ENCODE measurements at places on chromosomes 5 and 9.

GRCh38 chr5:25009063-25009462, 364.3 kb upstream of the CDH10 start:
- DNase-seq: no peak

DNA sequence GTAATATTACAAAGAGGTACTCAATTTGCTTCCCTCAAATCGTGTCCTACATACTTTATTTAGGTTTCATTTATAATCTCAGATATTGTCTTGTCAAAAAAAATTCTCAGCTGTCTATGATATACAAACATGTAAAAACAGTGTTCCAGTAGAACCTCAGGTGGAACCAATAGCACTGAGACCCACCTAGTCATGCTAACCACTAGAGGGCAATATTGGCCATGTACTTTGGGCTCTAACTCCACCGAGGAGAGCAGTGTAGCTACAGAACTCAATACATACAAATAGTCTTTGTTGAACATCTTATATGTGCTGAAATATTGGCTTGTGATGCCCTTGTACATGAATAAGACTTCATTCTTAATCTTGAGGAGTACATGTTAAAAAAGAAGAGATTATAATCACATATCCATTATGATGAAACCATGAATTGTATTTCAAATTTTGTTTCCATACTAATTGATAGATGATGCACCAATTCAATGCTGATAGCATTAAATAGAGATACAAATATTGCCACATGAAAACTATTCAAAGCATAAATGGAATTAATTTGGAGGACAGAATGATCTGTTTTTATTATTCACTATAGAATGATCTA, 71.2 kb upstream of the CNTLN start:
- peak; percentile 82 for DNase-seq

DNA sequence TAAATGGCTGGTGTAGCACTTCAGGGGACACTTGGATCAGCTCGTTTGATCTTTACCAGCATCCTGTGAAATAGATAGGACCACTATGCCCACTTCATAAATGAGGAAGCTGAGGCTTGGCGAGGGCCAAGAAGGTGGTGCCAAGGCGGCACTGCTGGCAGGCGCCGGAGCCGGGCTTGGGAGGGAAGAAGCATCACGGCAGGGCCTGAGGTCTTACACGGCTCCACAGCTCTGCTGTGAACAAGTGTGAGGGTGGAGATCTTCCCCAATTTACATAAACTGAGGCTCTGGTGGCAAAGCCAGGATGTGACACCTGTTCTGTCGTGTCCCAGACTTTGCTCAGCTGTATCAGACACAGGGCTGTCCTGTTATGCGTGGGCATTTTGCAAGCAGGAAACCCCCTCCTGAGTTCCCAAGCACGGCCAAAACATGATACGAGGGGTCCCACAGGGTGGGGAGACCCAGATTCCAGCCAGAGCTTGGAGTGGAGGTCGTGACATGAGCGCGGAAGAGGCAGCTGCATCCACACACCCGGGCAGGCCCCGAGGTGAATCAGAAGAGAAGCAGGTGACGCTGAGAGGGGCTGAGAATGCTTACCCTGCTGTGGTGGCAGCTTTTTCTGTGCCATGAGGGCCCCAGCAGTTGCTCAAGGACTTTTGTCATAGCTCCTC, 117.5 kb upstream of the BOD1 start:
- no peak for DNase-seq

DNA sequence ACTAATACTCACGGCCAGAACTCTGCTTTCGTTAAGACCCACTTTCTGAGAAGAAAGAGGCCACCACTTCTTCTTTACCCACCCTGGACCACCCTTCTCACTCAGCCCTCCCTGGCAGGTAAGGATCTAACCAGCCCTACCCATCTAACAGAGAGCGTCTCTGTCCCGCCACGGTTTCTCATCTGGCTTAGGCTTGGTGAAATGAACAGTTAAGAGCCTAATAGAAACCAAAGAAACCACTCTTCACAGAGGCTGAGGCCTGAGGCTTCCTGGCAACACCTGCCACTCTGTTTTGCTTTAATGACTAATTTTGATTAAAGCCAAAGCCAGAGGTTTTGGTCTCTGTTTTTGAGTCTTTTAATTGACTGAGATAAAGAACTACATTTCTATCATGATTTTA, 354.1 kb upstream of the SLC30A5 start:
- DNase-seq: no peak

DNA sequence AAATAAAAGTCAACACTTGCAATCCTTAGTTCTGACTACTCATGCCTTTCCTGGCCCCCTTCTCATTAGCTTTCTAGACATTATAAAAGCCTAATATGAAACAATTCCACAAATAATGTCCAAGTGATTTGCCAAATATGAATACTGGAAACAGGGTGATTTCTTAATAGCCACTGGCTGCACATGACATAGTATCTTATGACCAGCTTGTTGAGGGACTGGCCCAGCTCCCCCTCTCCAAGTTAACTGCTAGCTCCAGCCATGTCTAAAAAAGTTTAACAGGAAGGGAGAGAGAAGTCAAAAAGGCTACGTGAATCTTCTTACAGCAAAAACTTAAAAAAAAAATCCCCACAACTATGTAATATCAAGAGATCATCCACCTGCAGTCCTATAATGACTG, 1.5 kb downstream of the CERT1 start:
- DNase-seq: peak; percentile 47

All from NB4 (cell line).